Foreskin keratinocyte (primary cell): ENCODE measurements at places on chromosomes 6 and 20. TPM values are rescaled to one million over a fixed set of nuclear protein-coding genes. Genes with fewer than 3 reads are reported as not detected.

DNA sequence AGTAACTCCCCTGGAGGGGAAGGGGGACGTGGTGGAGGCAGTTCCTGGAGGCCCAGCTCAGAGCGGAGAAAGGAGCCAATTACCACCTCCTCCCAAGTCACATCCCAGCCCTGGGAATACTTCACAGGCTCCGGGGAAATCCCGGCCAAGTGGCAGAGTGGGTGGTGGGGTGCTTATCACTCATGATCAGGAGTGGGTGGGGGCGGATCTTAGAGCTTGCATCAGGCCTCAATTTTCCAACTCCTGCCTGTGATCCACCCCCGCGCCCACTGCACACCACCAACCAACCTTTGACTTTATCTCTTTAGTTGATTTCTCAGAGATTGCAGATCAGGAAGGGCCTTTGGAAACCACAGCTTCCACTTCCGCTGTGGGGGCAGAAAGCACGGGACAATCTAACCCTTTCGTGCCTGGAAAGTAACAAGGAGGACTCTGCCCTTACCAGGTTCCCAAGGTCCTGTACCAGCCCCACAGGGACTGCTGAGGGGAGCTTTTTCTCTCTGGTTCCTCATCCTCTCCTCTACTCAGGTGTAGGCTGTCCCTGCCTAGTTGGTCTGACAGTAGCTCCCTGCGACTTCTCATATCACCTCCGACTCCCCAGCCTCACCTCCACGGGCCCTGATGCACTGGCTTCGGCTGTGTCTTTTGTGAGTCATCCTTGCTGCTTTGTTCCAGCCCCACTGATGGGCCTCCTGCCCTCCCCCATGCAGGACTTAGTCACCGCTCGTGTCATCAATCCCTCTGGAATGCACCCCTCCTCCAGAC is 24.9 kb upstream of the IER3 start:
- DNase-seq = peak; percentile 96

Gene RIMS1
- not detected in 2 replicates for total RNA-seq

DNA sequence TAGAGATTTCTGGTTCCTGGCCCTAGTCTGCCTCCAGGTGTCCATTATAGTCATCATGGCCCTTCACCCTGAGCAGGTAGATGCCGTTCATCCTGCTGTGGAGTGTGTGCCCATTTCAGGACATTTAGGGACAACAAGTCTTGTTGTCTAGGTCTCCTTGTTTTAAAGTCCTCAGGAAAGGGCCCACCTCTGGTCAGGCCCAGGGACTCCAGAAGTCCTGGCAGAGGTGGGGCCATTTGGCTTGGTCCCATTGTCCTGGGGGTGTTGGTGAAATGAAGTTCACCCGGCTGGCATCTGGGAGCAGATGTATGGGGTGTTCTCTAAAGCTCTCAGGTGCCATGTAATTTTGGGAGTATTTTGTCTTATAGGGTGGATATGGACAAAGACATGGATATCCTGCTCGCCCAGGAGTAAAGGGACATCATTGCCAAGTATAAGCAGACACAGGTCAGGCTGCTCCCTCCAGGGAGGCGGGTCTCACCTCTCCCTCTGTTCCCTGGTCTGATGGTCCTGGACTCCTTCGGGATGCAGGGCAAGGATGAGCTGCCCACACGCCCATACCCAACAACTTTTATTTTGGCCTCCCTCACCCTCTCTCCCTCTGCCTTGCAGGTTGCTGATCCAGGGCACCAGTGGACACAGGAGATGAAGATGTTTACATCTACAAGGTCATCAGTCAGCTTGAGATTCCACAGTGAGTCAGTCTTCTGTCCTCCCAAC is 31.7 kb upstream of the MAS1L start:
- no peak for DNase-seq

DNA sequence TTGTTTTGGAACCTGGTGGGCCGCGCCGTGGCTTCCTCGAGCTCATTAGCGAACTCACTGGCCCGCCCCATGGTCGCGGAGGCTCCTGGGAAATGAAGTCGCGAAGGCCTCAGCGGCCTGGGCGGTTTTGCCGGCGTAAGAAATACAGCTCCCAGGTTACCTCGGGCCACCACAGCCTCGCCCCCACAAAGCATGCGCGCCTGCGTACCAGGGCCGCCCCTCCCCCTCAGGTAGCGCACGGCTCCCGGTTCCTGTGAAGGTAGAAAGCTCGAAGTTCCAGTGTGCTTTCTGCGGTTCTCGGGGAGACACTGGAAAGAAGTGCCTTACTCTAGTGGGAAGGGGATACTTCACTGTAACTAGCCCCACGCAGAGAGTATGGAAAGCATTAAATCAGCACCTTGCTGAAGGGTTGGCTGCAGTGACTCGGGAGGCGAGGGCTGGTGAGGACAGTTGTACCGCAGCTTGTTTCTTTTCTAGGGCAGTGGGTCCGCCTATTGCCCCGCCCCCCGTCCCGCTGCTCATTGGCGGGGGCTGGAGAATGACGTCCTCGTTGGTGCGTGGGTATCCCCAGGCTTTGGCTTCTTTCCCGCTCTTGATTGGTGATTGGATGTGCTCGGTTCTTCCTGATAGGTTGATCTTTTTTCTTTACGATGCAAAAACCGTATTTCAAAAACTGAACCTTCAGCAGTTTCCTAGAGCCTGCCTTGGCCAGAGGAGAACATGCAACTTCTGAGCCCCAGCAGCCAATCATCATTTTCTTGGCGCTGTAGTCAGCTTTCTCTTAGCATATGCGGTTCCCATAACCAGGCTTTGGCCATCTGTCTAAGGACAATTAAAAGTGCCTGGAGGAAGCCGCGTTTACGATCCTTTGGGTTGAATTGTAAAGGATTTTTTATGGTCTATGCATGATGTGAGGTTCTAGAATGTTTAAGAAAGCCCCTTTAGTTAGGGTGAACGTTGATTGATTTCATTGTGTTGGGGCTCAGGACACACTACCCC is at the start of gene CDK19:
Gene CDK19, minus strand, starts transcription at position 59 of the 999 bp plus-strand sequence. CDS start 333 bp downstream, outside the sequence.
- peak; percentile 97 for DNase-seq

Gene SAMD5
- 1.4 and 2.6 TPM in 2 replicates for total RNA-seq

DNA sequence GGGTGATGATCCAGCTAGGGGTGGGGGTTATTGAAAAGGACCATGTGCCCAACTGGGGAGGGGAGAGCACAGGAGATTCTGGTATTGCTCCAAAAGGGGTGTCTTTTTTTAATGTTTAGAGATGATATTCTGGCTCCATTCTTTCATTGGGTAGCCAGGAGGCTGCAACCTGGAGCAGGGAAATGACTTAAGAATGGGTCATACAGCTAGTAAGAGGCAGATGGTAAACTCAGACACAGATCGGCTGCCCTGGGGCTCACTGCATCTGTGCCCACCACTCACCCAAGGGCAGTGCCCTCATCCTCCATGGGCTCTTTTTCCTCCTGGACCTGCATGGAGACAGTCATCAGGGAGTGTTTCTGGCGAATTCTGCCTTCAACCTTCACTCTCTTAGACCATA is 302.0 kb upstream of the PRDM1 start:
- no peak for DNase-seq

- DNase-seq = no peak
Measured at GRCh38 chr20:22686097-22686496, 101.7 kb upstream of the FOXA2 start.

- no peak for DNase-seq
Measured at GRCh38 chr6:25640446-25640845, 11.6 kb upstream of the SCGN start.
